Activated effector memory CD4-positive, alpha-beta T cell treated with Interleukin-2 at 50 U/mL for 16 hours (primary cell): ENCODE measurements at places on chromosomes 2 and 18.
A peak's percentile ranks its signal among the peaks of the same experiment; 100 is the strongest.

GRCh38 chr2:88212251-88212790, 42.2 kb downstream of the THNSL2 start:
- DNase-seq, result no peak

DNA sequence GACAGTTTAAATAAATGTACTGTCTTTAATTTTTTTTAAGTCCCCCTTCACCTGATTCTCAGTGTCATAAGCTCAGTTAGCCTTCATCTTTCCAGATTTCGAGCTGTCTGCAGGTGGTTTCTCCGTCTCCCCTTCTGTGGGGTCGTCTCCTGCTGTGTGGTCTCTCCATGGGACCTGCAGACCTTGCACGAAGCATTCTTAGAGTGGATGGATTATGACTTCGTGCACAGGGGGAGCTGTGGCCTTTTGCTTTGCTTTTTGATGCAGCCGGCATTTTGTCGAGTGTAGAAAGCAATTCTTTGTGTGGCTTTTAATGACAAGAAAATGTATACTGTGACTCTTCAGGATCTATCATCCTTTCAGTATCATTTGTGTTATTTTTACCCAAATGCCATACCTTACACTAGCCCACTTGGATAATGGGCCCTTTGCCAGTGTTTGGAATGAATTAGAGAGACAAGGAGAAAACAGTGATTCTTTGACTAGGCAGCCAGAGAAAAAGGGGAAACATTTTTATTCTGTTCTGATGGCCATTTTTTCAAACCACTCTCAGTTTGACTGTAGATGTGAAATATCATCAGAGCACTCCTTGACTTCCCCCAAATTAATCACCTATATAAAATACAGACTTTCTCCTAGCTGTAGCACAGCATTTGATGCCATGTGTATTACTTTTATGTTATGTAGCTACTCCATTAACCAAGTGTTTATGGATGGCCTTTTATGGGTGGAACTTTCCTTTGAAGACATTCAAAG, 54.3 kb downstream of the ITGA6 start:
- no peak for DNase-seq

- peak; percentile 100 for DNase-seq
Observed at GRCh38 chr2:207529330-207530159, at the start of gene CREB1. CREB1 (plus strand) TSS chr2:207529962; CDS start chr2:207555636, 25,674 bp downstream.

- DNase-seq, result no peak
Observed at GRCh38 chr2:74441690-74442482, at the start of gene RTKN. RTKN (minus strand) TSS chr2:74441937; CDS start chr2:74441816, 121 bp downstream.

- no peak for DNase-seq
Observed at GRCh38 chr2:153299809-153300208, 178.8 kb downstream of the RPRM start.

DNA sequence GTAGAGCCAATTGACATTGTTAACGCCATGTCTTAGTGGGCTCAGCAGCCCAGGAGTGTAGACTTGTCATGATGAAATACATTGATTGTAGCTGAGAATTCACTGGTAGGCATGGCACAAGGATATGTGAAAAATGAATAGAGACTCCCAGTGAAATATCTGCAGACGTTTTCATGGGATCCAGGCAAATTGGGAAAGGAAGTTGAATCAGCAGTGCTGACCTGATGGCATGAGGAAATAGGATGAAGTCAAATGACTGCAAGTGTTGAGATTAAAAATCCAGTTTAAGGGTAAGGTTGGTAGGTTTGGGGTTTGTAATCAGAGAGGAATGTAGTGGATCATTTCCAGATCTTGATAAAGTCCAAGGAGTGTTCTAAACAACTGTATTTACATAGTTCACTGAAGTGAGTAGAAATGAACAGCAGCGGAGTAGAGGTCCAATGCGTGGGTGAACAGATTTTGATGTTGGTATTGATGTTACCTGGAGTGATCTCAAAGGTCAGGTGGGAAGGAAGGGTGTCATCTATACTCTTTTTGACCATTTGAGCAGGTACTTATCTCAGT, 24.6 kb downstream of the INSIG2 start:
- no peak for DNase-seq

DNA sequence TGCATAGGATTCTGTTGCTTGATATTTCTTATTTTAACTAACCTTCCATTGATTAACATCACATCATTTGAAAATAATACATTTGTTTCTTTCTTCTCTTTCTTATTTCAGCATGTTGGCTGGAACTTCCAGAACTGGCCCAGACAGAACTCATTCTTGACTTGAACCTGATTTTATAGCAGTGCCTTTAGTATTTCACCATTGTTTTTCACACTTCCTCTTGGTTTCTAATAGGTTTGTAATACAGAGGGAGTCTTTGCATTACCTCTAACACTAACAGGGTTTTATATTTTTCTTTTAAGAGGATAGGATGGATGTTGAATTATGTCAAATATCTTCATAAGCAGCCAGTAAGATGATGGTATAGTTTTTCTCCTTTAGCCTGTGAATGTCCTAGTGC, 39.2 kb downstream of the SEMA4F start:
- no peak for DNase-seq

DNA sequence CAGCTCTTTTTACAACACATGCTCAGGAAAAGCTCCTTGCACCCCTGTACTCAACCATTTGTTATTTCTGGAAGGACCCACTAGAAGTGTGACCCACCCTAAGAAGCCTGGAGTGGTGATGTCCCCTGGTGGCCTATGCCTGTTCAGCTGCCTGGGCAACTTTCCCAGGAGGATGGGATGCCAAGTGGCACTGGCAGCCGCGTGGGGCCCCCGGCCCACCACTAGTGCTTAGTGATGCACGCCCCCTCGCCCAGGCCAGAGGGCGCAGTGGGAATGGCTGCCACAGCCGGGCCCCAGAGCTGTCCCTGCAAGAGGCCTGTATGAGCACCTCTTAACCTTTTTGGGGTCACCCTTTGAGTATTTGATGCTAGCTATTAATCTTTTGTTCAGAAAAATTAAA, 18.1 kb downstream of the IMPA2 start:
- DNase-seq, result no peak

GRCh38 chr2:223868005-223868404, 30.6 kb upstream of the AP1S3 start:
- DNase-seq, result no peak

- no peak for DNase-seq
Observed at GRCh38 chr2:239722760-239723470, 302.2 kb downstream of the NDUFA10 start.

- no peak for DNase-seq
Observed at GRCh38 chr18:23861805-23862470, 152.6 kb upstream of the TTC39C start.

DNA sequence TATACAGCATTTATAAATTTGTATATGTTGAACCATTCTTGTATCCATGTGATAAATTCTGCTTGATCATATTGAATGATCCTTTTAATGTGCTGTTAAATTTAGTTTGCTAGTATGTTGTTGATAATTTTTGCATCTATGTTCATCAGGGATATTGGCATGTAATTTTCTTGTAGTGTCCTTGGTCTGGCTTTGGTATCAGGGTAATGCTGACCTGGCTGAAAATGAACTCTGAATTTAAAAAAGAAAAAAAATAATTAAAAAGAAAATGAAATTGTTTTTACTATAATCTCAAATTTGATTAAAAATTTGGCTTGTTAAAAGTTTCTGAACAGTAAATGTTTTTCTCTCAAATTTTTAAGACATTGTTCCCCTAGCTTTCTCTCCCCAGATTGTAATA, 46.3 kb downstream of the RAD51AP2 start:
- no peak for DNase-seq

DNA sequence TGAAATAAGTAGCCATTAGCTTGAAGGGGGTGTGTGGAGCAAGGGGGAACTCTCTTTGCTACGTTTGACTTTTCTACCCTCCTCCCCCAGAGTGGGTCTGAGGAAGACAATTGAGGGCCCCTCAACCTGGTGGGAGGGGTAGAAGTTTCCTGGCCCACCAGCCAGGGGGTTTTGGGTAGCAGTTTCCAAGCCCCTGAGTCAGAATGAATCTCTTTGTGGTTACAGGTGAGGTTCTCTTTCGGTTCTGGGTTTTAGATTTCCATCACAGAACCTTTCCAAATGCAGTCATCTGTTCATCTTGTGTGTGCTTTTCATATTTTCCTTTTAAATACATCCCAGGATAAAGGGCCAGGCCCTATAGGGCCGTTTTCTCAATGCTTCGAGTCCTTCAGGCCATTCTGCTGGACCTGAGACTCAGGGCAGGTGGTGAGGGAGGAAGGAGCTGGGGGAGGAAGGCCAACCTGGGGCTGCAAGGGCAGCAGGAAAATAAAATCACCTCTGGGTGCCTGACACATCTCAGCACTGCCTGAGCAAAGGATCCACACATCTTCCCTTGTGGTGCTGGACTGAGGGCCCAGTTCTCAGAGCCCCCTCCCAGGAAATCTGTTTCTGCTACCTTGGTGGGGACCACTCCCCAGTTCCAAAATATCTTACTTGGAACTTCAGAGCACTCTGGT, 4.7 kb downstream of the LBH start:
- no peak for DNase-seq

DNA sequence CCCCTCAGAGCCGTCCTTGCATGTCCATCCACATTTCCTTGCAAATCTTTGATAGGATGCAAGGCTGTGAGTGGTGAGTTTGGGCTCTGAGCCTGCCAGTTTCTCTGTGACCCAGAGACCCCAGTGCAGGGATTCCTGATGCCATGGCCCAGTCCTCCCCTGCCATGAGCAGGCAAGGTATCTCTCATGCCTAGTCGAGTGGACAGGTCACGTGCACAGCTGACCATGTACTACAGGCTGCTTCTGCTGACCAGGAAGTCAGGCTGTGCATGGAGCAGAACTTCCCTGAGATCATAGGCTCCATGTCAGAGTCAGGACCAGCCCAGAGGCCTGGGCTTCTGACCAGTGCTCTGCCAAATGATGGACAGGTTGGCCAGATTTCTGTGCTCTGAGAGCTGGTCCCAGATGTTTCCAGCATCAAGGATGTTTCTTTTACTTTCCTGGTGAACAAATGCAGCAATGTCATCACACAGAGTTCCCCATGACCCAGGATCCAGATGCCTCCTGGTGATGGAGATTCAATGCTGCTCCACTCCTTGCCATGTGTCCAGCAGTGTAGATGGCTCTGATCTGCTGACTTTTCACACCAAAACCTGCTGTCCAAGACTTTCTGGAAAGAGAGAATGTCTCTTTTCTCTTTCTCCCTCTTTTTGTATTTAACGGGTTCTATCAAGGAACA, 321.6 kb upstream of the HS6ST1 start:
- no peak for DNase-seq

- no peak for DNase-seq
Observed at GRCh38 chr18:56890632-56891031, 239.5 kb downstream of the WDR7 start.

DNA sequence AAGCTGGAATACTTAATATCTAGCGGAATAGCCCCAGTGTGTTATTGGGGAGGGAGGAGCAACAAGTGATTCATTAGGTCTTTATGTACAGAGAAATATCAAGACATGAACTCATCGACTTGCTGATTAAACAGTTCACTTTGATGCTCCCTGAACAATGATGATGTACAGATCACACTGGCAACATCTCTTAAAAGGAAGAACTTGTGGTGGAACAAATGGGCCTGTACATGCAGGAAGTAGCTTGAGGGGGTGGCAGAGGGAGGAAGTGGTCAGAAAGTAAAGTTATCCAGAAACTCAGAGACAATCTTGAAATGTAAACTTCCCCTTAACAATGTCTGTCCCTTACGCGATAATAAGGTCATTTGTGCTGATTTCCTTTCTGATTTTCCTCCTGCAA, 90.5 kb downstream of the NXPH2 start:
- DNase-seq, result no peak

GRCh38 chr18:8705238-8705960, at the start of gene MTCL1:
MTCL1 (plus strand) TSS chr18:8705556; CDS start chr18:8705661, 105 bp downstream.
- peak; percentile 15 for DNase-seq

- DNase-seq, result no peak
Observed at GRCh38 chr2:183348492-183348891, 224.2 kb downstream of the NUP35 start.

DNA sequence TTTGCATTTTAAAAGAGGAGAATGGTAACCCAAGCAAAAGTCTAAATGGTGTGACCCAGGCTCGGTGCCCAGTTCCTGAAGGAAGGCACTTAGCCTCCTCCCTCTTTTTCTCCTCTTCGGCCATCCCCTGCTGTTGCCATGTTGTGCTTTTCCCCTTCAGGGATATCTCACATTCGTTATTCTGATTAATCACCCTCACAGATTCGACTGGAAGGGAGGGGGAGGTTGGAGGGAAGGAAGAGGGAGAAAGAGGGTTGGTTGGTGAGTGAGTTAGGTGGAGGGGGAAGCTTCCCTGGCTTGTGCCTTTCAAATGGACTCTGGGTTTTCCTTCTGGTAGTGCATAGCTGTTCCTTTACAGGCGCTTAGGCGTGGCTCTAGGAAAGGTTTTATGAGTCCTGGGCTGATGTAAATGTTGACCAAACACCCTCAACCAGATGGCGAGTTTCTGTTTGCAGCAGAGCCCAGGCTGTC, 39.0 kb upstream of the LYPD6B start:
- no peak for DNase-seq

DNA sequence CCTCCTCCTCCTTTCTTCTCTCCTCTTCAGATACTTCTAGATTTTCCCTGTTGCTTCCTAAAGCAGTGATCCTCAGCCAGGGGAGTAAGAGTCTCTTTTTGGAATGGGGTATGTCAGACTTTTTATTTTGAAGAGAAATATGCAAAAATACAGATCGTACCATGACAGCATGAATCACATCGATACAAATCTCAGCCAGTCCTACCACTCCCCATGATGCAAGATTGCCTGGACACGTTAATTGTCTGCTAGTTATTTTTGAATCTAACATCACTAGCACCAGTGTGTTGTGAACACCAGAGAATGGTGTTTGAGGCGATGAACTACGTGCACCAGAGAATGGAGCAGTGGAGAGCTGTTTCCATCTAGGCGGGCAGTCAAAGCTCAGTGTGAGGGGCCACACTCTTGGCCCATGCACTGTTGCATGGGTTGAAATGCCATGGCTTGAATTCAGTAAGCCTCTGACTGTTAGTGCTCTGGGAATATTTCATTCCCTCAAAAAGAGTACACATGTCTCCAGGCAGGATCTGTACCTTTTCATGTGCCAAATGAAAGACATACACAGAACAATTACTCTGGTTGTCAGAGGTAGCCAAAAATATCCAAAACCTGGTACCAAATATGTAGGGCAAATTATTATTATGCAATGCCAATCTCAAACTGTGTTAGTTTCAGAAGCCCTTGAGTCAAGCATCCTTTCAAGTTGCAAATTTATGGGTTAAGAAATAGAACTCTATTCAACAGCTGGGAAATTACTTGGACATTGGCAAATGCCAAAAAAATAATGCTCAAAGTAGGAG, 46.3 kb upstream of the RALBP1 start:
- DNase-seq, result no peak
